ENCODE measurements at places on chromosomes 3 and 15.

DNA sequence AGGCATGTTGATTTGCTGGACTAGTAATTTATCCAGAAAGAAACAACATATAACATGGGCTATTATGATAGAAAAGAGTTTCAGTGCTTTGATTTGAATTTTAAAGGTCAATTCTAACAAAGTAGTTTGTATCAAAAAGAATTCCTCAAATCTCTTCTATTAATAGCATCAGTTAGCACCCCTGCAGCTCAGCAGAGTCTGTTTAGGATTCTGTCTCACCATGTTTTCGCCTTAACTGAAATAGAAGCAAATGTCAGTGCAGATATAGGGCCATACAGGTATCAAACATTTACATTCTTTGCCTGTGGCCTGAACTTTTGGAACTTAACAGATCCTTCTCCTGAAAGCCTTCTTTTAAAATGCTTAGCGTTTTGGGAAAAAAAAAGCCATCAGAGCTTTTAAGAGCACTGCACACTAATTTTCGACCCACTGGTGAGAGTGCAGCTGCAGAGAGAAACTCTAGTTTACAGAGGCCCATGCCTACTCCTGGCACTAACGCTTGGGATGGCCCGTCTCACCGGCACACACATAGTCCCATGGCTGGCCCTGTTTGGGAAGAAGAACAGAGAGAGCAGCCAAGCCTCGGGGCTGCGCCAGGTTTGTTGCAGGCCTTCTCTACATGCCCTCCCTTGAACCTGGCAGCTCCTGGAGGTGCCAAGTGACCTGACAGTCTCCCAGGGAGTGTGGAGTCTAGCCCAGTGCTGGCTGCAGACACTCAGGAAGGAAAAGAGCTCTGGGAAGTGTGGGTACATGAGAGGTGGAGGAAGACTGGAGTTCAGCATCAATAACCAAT lies 9.9 kb upstream of the PAQR9 start:
- no peak for DNase-seq
- peaks cover 26% of the 10 kb centered on the region for H3K27me3 ChIP-seq
- no peaks in the 10 kb centered on the region for H3K4me1 ChIP-seq
- no peaks in the 10 kb centered on the region for H3K36me3 ChIP-seq
- no peak overlapping the region for H3K4me3 ChIP-seq
- no peak overlapping the region for H3K27ac ChIP-seq

DNA sequence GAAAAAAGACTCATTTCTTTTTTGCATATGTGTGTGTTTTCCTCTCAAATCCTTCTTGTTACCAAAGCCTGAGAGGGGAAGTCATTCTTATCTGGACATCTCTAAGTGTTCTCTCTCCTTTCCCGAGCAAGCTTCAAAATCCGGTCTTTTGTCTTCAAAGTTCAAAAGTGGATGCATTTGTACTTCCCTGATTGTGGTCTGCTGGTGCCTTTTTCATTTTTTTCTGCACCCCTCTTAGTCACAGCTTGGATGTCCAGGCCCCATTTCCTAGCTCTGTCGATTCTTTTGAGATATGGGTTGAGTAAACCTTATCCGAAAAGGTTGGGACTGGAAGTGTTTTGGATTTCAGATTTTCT lies 34.8 kb downstream of the EHD4 start:
- DNase-seq, result no peak
- peaks cover 81% of the 10 kb centered on the region for H3K4me1 ChIP-seq
- peak overlapping the region; percentile 73 for H3K4me3 ChIP-seq

DNA sequence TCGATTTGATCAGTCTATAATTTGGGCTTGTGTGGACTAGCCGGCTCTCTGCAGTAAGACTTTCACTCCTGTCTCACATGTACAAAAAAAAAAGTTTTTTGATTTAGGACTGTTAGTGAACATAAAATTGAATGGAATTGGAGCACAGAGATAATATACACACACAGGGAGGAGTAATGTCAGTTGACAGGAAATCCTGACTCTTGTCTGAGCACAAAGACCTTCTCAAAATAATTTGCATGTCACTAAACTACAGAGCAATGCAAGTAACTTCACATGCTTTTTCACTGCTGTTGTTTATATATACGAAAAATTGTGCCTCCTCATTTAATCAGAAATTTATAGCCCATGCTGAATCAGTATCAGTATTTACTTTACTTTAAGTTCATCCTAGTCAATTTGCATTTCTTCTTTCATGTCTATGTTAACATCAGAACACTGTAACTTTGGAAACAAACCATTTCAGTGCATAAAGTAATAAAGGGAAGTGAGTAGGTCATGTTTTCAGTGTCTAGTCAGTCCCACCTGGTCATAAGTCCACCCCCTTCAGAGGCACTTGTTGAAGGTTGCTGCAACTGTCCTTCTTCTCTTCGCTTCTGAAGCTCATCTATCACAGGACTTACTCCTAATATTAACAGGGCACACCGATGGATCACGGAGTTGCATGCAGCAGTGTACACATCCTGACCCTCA lies 115.8 kb downstream of the FBXL22 start:
- DNase-seq, result no peak
- H3K27ac ChIP-seq, result no peak overlapping the region
- H3K36me3 ChIP-seq, result peaks cover 26% of the 10 kb centered on the region
- H3K4me3 ChIP-seq, result no peak overlapping the region
- peaks cover 20% of the 10 kb centered on the region for H3K4me1 ChIP-seq
- no peaks in the 10 kb centered on the region for H3K27me3 ChIP-seq

- DNase-seq, result no peak
- H3K4me3 ChIP-seq, result peak overlapping the region; percentile 41
- H3K36me3 ChIP-seq, result peaks cover 26% of the 10 kb centered on the region
- H3K4me1 ChIP-seq, result peaks cover 64% of the 10 kb centered on the region
- H3K27ac ChIP-seq, result peak overlapping the region; percentile 84
- H3K27me3 ChIP-seq, result no peaks in the 10 kb centered on the region
Measured at GRCh38 chr3:9422712-9423424, 25.5 kb downstream of the SETD5 start.

DNA sequence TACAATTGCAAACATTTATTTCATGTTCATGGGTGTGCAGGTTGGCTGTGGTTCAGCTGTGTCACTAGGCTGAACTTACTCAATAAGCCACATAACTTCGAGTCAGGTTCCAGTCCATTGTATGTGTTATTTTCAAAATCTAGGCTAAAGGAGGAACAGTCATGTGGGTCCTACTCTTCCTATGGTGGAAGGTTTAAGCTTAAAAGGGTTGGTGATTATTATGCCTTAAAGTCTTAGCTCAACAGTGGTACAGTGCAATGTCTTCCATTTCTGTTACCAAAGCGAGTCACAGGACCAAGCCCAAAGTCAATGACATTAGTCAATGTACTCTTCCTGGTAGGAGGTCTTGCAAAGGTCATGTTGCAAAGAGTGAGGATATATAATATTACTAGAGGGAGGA lies 78.2 kb downstream of the ATG7 start:
- no peak overlapping the region for H3K4me3 ChIP-seq
- no peak overlapping the region for H3K27ac ChIP-seq
- H3K27me3 ChIP-seq, result no peaks in the 10 kb centered on the region

DNA sequence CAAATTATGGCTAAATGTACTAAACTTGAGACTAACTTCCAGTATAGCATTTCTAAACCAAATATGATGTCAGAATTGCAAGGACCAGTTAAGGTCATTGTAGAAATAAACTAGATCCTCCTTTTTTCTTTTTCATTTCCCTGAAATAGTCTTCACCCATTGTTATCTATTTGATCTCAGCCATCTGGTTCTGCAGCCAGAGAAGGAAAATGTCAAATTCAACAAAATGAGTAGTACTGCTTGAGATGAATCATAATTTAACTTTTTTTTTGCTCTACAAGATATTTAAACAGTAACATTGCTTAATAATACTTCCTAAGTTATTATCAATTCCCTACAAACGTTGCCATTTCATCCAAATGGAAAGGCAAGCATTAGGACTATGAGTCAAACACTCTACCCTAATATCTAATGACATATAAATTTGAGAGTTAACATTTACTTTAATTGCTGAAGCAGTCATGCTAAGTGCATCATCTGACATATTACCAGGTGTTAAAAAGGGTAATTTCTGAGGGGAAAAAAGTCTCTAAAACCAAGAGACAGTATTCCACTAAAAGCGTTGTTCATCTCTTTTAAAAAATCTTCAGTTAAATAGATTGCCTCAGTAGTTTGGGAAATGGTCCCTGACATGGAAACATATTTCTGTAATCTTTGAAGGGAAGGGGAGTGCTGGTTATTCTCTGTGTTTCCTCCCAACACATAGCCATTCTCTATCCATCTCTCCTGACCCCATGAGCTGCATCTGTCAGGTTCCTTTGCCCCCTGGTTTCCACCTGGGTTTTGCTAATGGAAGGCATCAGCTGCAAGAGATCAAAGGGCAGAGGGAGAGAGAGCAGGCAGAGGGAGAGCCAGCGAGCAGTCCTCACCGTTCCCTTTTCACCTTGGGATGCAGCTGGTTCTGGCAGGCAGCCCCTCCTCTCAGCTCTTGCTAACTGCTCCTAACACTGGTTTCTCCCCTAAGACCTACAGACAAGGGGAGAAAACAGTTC lies 138.5 kb downstream of the ARPP21 start:
- DNase-seq, result no peak
- H3K36me3 ChIP-seq, result no peaks in the 10 kb centered on the region
- no peaks in the 10 kb centered on the region for H3K27me3 ChIP-seq
- no peaks in the 10 kb centered on the region for H3K4me1 ChIP-seq
- H3K4me3 ChIP-seq, result no peak overlapping the region

DNA sequence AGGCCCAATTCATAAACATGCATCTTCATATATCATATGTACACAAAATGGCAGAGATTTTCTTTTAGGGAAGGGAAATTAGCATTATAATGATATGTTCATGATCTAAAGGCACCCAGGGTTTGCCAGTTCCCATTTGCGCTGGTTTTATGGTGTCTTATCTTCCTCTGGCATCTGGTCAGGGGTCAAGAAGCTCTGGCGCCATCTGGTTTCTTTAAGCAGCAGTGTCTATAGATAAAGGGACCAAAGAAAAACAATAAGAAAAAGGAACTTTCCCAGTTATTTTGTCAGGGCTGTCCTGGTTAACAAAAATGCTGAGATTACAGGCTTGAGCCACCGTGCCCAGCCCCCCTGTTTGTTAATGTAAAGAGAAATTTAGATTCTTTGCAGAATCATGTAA lies 3.3 kb upstream of the DCP1A start:
- no peak overlapping the region for H3K27ac ChIP-seq
- no peaks in the 10 kb centered on the region for H3K27me3 ChIP-seq
- no peak for DNase-seq
- H3K4me1 ChIP-seq, result peaks cover 22% of the 10 kb centered on the region

Data from activated T-helper 1 cell treated with anti-CD3 and anti-CD28 coated beads, Interleukin-12 subunit alpha, Interleukin-12 subunit beta, Interleukin-2, Interleukin-4 antibody, amounts not matched to agents 30 ng/mL and 10 ng/mL and 1 ng/mL, durations not matched to agents 14 hours and 24 hours and 36 hours (primary cell).